ENCODE measurements at places on chromosomes 2 and 18.
A peak's percentile ranks its signal among the peaks of the same experiment; 100 is the strongest.

DNA sequence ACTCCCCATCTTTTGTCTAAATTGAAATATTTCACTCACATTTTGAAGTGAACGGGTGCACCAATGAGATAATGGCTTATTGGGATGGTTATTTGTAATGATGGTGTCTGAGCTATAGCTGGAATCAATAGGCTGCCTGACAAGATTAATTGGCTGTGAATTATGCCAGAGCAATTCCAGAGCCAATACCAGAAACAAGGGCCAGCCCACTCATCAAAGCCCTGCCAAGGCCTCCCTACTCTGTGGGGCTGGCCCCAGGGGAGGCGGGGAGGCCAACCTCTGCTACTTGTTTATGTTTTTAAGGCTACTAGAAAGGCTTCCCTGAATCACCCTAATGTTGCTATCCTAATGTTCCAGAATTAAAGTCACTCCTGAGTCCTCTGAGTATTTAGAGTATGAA lies 29.1 kb upstream of the NEMP2 start:
- no peak for DNase-seq

DNA sequence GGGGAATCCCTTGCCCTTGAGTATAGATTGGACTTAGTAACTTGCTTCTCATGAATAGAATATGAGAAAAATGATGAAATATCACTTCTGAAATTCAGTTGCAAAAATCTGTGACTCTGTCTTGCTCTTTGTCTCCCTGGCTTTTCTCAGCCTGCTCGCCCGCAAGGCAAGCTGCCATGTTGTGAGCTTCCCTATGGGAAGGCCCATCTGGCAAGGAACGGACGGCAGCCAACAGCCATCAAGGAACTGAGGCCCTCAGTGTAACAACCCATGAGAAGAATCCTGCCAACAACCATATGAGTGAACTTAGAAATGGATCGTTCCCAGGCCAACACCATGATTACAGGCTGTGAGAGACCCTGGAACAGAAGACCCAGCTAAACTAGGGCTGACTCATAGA lies 58.4 kb upstream of the PGAP1 start:
- no peak for DNase-seq

GRCh38 chr2:184452907-184453306 lies 145.4 kb upstream of the ZNF804A start:
- DNase-seq = no peak

- no peak for DNase-seq
These were observed 18.3 kb upstream of the LYPD6 start for GRCh38 chr2:149312039-149312438.

DNA sequence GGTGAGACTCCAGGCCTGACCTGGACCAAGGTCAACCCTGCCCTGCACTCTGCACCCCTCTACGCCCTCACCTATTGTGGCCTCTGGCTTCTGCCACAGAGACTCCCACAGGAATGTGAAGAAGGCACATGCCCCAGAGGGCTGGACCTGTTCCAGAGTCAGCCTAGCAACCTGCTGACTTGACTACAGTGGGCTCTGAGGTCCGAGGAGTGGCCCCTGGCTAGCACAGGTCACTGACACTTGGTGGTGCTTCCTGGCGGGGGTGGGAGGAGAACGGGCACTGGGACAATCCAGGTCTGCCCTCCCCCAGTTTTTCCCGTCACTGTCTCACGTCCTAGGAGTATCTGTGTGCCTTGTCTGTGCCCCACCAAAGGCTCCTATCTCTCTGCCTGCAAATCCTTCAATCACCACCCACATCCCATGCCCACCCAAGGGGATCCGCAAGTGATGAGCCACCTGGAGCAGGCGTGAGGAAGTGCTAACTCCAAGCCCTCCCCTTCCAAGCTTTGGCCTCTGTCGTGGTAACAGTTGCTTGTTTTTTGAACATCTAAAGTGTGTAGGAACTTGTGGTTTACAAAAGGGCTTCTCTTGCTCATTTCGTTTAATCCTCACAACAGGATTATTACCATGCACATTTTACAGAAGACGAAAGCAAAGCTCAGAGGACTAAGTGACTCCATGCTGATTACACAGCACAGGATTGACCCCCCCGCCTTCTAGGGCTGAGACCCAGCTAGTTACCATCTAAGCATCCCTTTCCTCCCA lies 86.2 kb downstream of the MCFD2 start:
- no peak for DNase-seq

DNA sequence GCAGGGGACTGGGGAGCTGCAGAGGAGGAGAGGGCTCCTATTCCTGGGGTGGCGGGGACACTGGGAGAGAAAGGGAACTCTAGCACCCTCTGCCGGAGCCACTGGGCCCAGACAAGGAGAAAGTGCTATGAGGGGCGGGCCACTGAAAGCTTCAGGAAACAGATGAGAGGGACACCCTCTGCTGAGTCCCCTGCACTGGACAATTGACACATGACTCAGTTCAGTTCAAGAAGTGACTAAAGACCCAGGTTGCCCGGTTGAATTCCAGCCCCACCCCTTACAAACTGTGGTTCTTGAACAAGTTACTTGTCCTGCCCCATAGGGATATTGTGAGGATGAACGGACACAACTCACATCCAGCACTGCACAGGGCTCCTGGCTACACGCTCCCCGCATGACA lies 5.0 kb downstream of the RUFY4 start:
- no peak for DNase-seq

GRCh38 chr2:26099933-26100332 lies 66.0 kb downstream of the RAB10 start:
- no peak for DNase-seq

DNA sequence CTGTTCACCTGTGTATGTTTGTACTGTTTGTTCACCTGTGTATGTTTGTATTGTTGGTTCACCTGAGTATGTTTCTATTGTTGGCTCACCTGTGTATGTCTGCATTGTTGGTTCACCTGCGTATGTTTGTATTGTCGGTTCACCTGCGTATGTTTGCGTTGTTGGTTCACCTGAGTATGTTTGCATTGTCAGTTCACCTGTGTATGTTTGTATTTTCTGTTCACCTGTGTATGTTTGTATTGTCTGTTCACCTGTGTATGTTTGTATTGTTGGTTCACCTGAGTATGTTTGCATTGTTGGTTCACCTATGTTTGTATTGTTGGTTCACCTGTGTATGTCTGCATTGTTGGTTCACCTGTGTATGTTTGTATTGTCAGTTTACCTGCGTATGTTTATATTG lies 14.6 kb downstream of the ADI1 start:
- DNase-seq = no peak

- DNase-seq = no peak
These were observed 7.4 kb downstream of the MIB1 start for GRCh38 chr18:21747764-21748693.

DNA sequence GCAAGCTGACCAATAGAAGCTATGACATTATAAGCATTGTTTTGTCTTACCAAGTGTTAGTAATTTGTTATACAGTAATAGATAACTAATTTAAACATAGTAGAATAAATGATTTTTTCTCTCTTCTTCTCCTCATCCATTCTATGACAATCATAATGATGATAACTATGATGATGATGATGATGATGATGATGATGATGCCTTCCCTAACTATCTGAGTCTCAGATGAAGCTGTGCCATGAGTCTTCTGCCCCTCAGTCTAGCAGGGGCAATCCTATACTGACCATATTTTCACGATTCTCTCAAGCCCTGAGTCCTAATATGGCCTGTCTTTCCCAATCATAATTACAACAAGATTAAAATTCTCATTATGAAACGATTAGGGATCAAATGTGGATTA lies 1369.0 kb downstream of the LRP1B start:
- no peak for DNase-seq

- no peak for DNase-seq
These were observed 24.8 kb upstream of the RBM44 start for GRCh38 chr2:237773826-237774225.

- DNase-seq = no peak
These were observed 60.8 kb upstream of the CCDC195 start for GRCh38 chr2:224776795-224777558.

DNA sequence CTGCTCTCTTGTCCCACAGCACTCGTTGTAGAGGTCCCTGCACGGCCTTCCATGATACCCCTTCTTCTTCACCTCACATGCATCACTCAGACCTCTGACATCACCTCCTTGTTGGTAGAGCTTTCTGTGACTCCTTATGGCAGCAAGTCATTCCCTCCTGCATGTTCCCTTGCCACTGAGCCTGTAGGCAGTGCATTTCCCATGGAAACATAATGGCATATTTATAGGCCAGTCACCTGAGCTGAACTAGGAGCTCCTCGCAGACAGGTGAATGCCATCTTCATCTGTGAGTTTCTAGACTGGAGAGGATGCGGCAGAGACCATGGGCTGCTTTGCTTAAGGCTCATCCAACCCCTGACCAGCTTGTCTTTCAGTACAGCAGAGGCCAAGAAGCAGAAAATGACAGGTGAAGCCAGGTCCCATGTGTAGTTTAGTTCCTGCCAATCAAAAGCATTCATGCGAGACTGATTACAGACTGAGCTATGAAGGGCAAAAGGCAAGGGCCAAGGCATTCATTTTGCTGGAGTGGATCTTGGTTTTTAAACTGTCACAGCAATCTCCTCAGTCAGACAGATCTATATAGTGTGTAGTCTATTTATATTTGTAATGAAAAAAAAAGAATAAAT lies 59.4 kb upstream of the NEDD4L start:
- DNase-seq = no peak

DNA sequence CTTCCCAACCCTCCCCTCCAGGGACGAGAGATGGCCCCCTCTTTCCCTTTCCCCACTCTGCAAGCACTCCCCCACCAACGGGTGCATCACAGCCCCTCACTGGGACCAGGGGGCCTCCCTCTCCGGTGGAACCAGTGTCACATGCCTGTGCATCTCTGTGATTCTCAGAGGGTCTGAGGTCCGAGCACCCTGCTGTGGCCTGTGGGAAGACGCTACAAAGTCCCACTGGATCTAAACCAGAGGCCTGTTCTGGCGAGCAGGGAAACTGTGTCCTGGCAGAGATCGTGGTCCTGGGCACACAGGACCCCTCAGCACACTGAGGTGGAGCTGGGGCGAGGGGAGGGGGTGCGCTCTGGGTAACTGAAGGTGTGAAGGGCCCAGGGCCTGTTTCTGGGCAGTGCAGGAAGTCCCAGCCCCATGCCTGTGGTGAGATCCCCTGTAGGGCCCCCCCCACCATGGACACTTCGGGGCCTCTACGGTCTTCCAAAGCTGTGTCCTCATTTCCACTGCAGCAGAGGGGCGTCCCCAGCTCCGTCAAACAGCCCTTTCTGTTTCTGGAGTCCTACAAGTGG lies 8.0 kb downstream of the SNORC start:
- no peak for DNase-seq

GRCh38 chr2:98730707-98731040 lies 258 bp downstream of the MGAT4A start:
- no peak for DNase-seq

GRCh38 chr2:48965204-48965603 lies 189.1 kb downstream of the FSHR start:
- DNase-seq = no peak

DNA sequence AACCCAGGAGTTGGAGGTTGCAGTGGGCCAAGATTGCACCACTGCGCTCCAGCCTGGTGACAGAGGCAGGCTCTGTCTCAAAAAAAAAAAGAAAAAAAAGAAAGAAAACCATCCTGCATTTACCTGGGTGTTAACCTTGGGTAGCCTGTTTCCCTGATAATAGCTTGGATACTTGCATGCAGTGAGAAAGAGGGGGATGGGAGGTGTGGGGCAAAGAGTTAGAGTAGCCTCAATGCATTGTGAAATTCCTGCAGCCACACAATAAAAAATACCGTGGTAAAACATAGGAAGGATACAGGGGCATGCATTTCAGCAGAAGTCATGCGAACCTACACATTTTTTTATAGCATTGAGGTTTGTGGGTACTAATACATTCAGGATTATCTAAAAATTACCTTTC lies 76.6 kb upstream of the ZNF516 start:
- DNase-seq = no peak

GRCh38 chr2:68411397-68412126 lies 46.5 kb downstream of the PLEK start:
- DNase-seq = no peak

GRCh38 chr2:148209603-148210002 lies 188.7 kb downstream of the MBD5 start:
- DNase-seq = no peak

GRCh38 chr2:1927896-1928568 lies 183.7 kb upstream of the PXDN start:
- no peak for DNase-seq

- no peak for DNase-seq
These were observed 15.5 kb downstream of the GTF2A1L start for GRCh38 chr2:48633143-48633542.

DNA sequence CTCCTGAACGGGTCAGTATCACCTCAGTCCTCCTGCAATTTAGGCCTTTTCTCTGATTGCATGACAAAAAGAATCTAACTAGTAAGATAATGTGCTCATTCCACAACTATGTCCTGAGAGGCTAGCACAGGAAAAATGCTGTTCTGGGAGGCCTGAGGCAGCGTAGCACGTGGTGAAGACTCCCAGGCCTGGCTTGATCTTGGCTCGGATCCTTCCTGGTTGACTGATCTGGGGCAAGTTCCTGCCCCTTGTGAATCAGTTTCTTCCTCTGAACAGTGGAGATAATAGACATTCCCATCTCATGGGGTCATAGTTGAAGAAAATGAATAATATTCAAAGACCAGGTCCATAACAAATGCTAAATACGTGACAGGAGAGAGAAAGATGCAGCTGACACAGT lies 12.3 kb downstream of the FBLN7 start:
- no peak for DNase-seq

DNA sequence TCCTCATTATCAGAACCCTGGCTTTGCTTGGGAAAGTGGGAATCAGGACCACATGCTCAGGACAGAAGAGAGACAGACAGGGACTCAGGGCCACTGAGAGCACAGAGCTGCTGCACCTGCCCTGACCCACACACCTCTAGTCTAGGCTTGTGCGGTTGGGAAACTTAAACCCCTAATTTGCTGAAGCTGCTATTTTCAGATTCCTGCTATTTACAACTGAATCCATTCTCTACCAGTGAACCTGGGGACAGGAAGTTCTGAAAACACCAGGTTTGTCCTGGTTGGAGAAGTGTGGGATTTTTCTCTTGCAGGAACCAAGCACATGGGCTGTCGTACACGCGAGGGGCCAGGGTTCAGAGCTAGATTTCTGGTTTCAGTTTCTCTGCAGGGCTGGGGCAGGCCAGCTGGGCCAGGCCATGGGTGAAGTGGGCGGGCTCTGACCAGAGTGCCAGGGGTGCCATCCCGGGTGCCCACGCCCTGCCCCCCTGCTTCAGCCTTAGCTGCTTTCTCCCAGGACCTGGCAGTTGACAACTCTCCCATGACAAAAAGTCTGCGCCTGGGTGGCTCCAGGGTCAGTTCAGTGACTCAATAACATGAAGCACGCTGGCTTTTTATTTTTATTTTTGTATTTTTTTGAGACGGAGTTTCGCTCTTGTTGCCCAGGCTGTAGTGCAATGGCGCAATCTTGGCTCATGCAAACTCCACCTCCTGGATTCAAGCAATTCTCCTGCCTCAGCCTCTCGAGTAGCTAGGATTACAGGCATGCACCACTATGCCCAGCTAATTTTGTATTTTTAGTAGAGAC lies 51.3 kb upstream of the SLC1A4 start:
- peak; percentile 6 for DNase-seq

DNA sequence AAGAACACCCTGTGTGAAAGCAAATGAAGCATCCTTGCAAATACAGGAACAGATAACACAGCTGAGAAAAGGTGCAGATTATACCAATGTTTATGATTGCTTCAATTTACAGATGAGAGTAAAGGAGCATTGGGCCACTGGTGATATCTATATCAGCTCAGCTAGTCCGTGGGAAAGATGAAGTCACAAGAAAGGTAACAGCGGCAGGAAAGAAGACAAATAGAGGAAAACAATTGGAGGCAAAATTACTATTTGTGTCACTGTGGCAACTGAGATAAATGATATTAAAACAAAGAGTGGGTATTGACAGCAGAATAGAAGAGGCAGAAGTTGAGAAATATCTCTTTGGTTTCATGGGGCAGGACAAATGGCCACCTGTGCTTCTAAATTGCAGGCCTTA lies 121.2 kb upstream of the CAVIN2 start:
- no peak for DNase-seq

All from NK-92 treated with Interleukin-12 subunit alpha and Interleukin-12 subunit beta, amount 100 ng/mL, for 24 hours (cell line).